ENCODE measurements at places on chromosomes 11 and 22.
A peak's percentile ranks its signal among the peaks of the same experiment; 100 is the strongest.

DNA sequence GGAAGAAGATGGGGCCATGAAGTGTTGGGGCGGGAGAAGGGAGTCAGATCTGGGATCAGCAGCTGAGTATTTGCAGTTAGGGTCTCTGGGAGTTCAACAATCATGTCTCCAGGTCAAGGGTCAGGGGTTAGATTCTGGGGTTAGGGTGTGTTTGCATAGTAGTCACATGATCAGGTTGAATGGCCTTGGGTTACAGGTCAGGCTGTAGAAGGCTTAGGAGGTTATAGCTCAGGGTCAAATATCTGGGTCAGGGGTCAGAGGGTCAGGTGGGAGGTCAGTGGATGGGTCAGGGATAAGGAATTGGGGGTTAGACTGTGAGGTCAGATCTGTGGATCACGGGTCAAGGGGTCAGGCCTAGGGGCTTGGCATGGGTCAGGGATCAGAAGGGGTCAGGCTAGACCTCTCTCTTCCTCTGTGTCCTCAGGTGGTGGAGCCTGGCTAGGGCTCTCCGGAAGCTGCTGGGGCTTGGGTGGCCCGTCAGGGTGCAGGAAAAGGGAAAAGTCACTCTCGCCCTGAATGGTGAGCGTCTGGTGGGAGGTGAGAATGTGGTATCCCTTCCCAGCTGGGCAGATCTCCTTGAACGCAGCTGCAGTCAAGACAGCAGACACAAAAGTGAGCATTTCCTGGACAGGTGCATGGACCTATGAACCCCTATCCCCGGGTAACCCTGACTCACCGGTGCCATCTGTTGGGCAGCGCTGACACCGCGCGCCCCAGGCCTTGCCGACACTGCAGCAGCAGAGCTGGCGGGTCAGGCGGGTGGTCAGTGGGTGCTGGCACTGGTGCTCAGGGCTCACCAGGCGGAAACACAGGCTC lies 6.4 kb downstream of the LTBP3 start:
- H3K4me3 ChIP-seq: no peak overlapping the region
- DNase-seq: peak; percentile 77

DNA sequence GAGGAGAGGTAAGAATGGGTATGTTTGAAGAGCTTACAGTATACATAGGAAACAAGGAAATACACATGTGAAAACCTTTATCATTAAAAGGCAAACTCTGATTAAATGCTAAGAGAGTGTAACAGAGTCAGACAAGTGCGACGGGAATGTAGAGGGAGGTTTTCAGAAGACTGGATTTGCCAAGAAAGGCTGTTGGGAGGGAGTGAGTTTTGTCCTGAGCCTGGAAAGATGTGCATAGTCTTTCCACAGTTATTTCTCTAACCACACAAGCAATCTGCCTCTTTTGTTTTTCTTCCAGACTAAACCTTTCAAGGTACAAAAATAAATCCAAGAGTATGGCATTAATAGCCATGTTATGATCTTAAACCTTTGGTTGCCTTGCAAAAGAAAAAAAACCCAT lies 170.9 kb downstream of the KIRREL3 start:
- H3K36me3 ChIP-seq: no peaks in the 10 kb centered on the region
- H3K4me1 ChIP-seq: no peaks in the 10 kb centered on the region
- no peak for DNase-seq
- H3K27ac ChIP-seq: no peak overlapping the region
- peaks cover 6% of the 10 kb centered on the region for H3K27me3 ChIP-seq

GRCh38 chr11:124915541-124916369 lies 3.3 kb upstream of the HEPN1 start:
- H3K36me3 ChIP-seq: peaks cover 2% of the 10 kb centered on the region
- peaks cover 2% of the 10 kb centered on the region for H3K4me1 ChIP-seq
- H3K4me3 ChIP-seq: no peak overlapping the region
- H3K27ac ChIP-seq: no peak overlapping the region

DNA sequence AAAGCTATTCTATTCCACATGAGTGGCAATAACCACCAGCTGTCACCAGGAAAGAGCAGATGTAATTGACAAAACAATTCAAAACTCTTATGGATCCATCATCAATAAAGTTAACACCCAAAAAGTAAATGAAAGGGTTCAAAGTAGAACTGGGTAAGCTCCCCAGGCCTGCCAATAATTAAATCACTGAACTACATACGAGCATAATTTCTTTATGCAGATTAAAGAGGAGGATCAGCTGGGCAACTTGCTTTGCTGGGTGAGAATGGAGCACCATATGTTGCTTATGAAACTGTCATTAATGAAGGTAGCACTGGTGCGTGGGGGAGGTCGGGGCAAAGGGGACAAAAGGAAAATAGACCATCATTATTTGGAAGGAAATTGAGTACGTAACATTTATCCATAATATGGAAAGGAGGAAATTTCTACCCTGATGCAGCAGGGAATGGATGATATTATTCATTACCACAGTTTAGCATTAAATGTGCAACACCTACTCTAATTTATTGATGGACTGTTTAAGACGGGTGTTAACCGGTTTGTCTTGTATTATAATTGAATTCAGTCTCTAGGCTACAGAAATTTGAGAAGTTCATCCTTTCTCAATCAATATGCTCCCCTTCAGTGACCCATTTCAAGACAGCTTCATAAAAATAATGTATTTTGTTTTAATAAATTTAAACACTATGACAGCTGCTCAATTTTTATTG lies 315.9 kb downstream of the CADM1 start:
- no peaks in the 10 kb centered on the region for H3K36me3 ChIP-seq
- no peaks in the 10 kb centered on the region for H3K4me1 ChIP-seq
- peaks cover 22% of the 10 kb centered on the region for H3K27me3 ChIP-seq

DNA sequence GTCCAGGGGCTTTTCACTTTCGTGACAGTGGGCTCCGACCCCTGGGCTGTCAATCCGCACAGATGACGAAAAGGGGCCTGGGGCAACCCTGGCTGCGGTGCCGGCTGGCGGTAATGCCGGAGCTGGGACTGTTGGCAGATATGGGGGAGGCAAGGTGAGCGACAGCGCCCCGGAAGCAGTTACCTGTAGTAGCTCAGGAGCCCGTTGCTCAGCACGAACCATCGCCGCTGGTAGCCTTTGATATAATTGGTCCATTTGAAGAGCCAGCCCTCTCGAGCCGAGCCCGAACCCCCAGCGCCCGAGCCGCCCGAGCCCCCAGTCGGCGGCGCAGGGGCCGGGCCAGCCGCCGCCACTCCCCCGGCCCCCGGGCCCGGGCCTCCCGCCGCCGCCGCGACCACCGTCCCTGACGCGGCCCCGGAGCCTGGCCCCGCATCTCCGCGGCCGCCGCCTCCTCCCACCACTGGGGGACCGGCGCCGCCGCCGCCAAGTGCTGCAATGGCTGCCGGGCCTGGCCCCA lies 396 bp downstream of the OSBP start:
- H3K27ac ChIP-seq: peak overlapping the region; percentile 99
- peaks cover 44% of the 10 kb centered on the region for H3K36me3 ChIP-seq
- no peaks in the 10 kb centered on the region for H3K27me3 ChIP-seq
- peaks cover 57% of the 10 kb centered on the region for H3K4me1 ChIP-seq
- DNase-seq: peak; percentile 71

DNA sequence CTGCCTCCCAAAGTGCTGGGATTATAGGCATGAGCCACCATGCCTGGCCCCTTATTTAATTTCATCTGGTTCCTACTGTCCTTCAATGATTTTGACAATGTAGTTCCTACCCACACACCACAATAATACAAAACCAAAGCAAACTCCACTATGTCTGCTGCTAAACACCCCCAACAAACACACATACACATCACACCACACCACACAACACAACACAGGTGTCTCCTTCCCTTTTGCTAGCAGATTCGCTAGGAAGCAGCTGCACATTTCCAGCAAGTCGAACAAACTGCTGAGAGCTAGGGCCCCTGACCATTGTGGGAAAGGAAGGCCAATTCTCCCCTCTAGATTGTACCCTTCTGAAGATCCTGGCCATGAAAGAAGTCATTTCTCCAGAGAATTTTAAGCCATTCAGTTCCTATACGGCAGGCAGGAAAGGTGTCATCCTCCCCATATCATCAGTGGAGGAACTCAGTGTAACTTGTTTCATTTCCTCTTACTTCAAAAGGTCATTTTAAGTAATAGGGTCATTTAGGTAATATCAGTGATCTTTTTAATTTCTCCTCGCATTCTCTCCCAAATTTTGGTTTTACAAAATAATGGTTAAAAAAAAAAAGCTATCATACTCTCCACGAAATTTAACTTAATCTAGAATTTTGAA lies 18.5 kb downstream of the NUMA1 start:
- no peak overlapping the region for H3K4me3 ChIP-seq
- H3K4me1 ChIP-seq: no peaks in the 10 kb centered on the region
- H3K27me3 ChIP-seq: no peaks in the 10 kb centered on the region
- peaks cover 53% of the 10 kb centered on the region for H3K36me3 ChIP-seq
- DNase-seq: no peak
- no peak overlapping the region for H3K27ac ChIP-seq

DNA sequence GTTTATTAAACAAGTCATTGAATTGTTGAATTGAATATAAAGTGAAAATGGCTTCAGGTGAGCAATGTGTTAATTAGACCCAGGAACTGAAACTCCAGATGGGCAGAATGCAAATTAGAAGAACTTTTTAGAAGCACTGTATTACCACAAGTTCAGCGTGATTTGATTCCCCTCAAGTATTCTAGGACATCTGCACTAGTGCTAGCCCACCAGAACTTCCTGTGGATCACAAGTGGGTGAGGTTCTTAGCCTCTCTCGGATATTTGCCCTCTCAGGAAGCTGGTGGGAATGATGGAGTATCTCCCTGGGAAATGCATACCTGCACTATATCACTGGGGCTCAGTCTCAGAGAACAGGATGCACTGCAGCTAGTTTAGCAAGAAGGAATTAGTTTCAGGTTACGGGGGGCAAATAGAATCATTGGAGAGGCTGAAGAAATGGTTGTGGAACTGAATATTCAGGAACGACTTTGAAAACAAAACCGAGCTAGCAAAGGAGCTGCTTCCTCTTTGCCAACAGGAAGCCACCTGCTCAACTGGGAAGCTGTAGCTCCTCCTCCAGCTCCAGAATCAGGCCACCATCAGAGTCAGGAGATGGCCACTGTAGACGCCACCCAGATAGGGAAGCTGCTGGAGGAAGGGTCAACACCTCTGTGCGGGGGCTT lies 74.3 kb downstream of the DHCR7 start:
- H3K4me1 ChIP-seq: no peaks in the 10 kb centered on the region
- no peaks in the 10 kb centered on the region for H3K36me3 ChIP-seq
- DNase-seq: no peak
- H3K4me3 ChIP-seq: no peak overlapping the region
